ENCODE measurements at places on chromosomes 4 and X.

GRCh38 chr4:8152090-8152864 lies 6.3 kb downstream of the ABLIM2 start:
- no peak for DNase-seq

GRCh38 chr4:149223659-149224058 lies 592.0 kb downstream of the IQCM start:
- no peak for DNase-seq

GRCh38 chrX:24276015-24276414 lies 37.9 kb downstream of the SUPT20HL2 start:
- DNase-seq, result no peak

- no peak for DNase-seq
Measured at GRCh38 chrX:107700317-107700774, 72.0 kb downstream of the PRPS1 start.

DNA sequence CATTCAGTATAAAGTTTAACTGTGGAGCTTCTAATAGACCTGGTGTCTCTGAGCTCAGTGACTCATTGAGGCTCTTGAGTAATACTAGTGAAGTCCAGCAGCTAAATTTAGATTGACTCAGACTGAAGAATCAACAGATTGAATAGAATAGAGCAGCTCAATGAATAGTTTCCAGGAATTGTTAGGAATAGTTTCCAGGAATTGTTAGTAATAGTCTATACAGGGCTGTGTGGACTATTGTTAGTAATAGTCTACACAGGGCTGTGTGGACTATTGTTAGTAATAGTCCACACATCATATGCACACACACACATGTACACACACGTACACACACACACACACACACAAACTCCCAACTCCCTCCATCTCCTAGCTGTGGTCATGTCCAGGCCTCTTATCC lies 3.0 kb downstream of the GIMD1 start:
- DNase-seq, result no peak

GRCh38 chrX:8811611-8812010 lies 10.4 kb upstream of the FAM9A start:
- no peak for DNase-seq

DNA sequence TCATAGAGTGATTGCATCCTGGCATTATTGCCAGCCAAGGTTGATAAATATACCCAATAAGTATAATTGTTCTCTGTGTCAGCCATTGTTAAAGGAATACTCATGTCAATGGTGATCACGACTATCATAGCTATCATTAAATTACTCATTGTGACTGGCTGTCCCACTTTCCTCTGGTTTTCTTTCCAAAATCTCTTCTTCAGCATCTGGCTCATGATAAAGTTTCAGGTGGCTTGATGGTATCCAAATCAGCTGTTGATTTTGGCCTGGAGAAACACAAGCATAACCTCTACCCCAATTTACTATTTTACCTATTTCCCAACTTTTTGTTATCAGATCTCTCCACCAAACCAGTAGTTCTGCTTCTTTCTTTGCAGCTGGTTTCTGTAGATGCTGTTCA lies 67.1 kb upstream of the SPIN2A start:
- no peak for DNase-seq

DNA sequence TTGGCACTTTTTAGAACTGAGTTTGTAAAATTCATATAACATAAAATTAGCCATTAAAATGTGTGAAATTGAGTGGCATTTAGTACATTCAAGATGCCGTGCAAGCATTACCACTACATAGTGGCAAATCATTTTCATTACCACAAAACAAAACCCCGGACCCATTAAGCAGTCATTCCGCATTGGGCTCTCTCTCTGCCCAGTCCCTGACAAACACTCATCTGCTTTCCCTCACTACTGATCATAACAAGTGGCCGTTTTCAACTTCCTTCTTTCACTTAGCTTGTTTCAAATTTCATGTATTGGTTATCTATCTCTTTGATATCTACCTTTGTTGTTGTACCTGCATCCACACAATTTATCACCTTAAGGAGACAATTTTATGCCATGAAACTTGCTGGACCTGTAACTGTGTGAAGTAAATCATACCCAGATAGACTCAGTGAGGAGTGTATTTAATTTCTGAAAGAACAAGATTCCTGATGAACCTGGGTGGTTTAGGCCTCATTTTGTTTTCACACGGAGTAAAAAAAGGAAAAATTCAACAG lies 202.1 kb downstream of the OR13H1 start:
- DNase-seq, result no peak

- no peak for DNase-seq
Measured at GRCh38 chr4:93888768-93889167, 60.2 kb downstream of the ATOH1 start.

- no peak for DNase-seq
Measured at GRCh38 chr4:128608006-128608405, 201.5 kb upstream of the JADE1 start.

GRCh38 chr4:155966731-155967395 lies 13.2 kb upstream of the CTSO start:
- no peak for DNase-seq

- no peak for DNase-seq
Measured at GRCh38 chrX:20477836-20478524, 211.3 kb upstream of the RPS6KA3 start.

GRCh38 chrX:47746446-47746845 lies 87.5 kb upstream of the UXT start:
- no peak for DNase-seq

DNA sequence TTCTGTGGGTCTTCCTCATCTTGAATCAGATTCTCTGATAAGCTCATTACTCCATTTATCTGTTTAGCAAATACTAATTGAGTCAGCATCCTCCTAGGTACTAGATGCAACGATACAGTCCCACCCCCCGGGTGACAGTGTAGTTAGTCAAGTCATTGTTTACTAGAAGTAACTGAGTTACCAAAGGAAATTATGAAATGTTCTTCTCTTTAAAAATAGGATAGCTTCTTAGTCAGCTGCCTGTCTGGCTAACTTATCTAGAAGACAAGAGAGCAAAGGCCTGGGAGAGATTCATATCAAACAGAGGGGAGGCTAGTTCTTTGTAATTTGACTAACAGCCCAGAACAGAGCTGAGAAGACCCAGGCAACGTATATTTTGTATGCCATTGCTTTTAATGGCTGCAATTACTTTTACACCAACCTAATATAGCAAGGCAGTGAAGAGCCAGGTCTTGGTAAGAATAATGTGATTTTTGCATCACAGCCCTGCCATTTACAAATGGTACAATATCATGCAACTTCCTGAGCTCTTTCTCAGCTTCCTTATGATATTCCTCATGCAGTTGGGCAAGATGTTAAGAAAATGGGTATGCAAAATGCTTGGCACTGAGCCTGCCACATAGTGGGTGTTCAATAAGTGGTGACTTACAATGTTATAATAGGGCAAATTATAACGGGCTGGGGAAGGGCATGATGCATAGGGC lies 149.9 kb downstream of the CHIC2 start:
- no peak for DNase-seq

DNA sequence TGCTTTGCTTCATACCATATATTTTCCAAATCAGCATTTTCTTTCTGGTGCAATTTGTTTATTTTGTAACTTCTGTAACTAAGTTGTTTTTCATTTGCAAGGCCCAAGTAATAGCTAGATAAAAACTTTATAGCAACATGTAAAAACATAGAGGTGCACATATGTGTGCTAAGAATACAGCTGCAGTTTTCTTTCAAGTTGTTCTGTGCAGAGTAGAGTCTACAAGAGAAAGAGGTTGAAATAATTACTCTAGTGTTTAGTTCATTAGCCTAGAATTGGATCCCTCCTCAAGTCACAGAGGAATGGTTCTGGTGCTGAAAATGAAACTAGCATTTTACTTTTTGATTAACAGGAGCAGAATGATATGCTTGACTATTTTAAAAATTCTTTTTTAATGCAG lies 32.2 kb upstream of the PDLIM5 start:
- DNase-seq, result no peak

DNA sequence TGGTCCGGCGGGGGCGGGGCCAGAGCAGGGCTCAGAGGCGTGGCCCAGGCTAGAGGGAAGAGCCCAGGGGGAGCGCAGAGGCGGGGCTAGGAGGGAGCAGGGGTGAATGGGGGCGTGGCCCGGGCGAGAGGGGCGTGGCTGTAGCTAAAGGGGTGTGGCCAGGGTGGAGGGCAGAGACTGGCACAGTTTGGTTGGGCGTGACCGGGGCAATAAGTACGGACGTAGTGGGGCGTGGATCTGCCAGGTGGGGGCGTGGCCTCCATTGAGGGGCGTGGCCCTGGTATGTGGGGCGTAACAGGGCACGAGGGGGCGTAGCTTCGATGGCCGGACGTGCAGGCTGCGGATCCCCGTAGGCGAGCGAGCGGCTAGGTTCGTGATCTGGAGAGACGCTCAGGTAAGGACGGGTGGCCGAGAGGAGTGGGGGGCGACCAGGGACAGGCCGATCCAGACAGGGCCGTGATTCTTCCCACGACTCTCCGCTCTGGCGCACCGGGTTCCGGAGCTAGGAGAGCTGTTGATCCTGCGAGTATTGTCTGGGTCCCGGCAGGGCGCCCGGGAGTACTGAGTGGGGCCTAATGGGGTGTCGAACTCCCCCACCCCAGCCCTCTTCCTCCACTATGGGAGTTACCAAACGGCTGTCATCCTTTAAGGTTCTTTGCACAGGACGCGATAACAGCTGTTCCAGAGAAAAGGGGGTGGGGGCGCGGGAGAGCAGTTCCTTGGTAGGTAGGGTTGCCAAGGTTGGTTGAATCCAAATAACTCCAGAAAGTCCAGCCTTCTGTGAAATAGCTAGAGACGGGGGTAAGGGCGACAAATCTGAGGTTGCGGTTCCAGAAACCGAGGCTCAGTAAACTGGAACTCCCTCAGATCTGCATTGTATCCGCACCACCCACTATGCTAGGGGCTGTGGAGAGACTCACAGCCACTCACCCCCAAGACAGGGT lies at the start of gene CA5B:
TSS of gene CA5B (plus strand) at position 312 of the 944 bp plus-strand sequence. CDS start 11,754 bp downstream, outside the sequence.
- DNase-seq, result peak; percentile 72

DNA sequence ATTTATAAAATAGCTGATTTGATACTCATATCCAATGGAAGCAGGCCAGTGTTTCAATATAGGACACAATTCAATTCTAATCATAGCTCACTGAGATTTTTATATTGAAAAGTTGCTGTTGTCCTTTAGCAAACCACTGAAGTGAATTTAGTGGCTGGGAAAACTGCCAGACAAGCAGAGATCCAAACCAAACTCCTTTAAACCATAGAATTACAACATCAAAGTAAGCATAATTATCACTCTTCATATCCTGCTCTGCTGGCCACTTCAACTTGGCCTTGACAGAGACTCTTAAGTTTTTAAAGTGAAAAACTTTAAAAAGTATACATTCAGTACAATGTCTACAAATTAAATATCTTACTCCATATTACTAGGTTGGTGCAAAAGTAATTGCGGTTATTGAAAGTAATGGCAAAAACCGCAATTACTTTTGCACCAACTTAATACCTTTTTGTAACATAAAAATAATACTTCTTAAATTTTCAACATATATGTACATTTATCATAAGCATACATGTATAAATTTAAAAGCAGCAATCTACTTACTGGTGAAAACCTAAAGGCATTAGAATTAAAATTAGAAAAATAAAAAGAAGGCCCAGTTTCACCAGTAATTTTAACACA lies 433.0 kb downstream of the PCDH10 start:
- no peak for DNase-seq

Measured in GM18507 (cell line).